BJ (cell line): ENCODE measurements at places on chromosomes 16 and 17.

DNA sequence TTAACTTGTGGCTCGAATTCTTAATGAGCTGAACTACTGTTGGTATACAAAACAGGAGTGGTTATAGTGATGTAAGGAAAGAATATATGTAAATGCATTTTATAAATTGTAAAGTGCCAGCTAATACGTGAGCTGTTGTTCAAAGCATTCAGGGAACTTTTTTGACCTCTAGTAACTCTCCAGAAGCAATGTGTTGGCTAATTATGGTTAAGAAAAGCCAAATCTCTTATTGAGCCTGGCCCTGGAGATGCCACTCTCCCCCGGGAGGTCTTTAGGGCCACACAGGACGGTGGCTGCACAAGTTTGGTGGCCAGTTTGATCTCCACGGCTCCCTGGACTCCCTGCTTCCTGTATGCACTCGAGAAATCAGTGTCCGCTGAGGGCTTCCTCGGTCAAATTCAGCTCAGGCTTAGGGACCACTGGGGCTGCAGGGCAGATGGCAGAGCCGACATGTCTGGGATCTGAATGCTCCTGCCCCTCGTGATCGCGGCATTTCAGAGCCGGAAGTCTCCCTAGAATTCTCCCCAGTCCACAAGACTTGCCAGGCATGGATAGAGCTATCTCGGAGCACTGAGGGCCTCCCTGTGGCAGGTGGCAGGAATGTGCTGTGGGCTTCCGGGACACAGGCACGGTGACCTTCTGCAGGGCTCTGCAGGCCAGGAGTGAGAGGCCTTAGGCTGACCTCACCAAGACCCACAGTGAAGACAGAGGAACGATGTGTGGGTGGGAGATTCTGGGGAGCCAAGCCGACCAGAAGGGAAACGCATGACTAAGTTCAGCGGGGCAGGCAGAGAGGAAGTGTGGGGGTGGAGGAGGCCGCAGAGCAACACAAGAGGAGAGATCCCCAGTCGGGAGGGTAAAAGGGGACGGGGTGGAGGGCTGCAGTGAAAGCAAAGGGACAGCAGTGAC, 18.6 kb upstream of the PITPNM3 start:
- no peak for DNase-seq

- no peak for DNase-seq
These were observed 22.5 kb upstream of the TBX2 start for GRCh38 chr17:61376931-61377838.

GRCh38 chr17:74757931-74758847, 9.8 kb downstream of the NHERF1 start:
- DNase-seq: no peak

GRCh38 chr17:39380144-39380543, 21.3 kb downstream of the FBXL20 start:
- DNase-seq: no peak

DNA sequence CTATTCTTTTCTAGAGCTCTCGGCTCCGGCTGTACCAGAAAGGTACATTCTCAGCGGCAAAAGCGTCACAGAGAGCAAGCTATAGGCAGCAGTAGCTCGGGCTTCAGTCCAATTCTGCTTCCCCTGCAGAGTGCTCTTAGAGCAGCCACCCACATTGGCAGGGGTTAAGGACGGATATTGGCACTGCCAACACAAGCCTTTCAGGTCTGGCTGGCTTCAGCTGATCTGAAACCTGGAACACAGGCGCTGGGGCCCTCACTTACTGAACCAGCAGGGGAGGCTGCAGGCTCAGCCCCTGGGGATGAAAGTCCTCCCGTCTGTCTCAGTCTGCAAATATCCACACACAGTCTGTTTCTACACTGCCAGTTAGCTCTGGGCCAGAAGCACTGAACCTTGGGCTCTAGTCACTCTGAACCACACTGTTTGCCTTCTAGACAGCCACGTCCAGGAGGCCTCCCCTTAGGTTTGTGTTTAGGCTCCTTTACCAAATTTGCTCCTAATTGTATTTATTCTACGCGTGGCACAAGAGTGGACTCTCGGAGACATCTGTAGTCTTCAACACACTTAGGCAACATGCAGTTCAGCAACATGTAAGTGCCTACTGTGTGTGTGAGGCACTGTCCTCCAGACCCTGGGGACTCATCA, 40.1 kb downstream of the HIC1 start:
- DNase-seq: no peak

GRCh38 chr17:77497578-77497934, 356.8 kb downstream of the SEC14L1 start:
- no peak for DNase-seq

- DNase-seq: no peak
These were observed 5.5 kb downstream of the CYLD start for GRCh38 chr16:50747207-50747956.

- DNase-seq: no peak
These were observed 20.5 kb upstream of the ZNF652 start for GRCh38 chr17:49382556-49382955.
